ENCODE measurements at places on chromosomes 5 and 9.

- no peak for DNase-seq
These were observed 53.4 kb upstream of the ALDH1B1 start for GRCh38 chr9:38339087-38339486.

DNA sequence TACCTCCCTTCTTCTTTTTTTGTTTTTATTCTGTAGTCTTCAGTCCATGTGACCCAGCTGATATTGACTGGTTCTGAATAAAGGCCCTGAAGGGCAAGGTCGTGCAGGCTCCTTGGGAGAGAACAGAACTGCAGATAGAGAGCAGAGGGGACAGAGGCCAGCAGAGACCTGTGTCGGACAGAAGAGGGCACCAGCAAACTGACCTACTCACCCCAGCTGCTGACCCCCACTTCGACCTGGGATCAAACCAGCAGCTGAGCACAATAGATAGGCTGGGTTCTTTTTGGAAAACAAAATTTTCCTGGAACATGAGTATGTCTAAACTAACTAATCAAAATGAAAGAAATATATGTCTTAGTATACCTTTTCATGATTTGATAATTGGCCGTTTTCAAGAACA is 695.1 kb downstream of the NR2F1-AS1 start:
- DNase-seq = peak; percentile 82

GRCh38 chr9:134283111-134283515 is 43.1 kb upstream of the RXRA start:
- no peak for DNase-seq

DNA sequence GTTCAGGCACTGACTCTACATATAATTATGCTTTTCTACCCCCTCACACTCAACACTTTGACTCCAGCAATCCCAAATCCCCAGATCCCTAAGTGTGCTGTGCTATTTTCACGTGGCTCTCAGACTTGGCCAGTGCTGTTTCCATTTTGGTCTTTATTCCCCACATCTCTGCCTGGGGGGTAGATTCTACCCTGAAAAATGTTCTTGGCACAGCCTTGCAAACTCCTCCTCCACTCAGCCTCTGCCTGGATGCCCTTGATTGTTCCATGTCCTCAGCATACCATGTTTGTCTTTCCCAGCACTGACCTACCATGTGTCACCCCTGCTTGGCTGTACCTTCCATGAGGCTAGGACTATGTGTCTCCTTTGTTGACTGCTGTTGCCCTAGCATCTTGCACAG is 43.0 kb downstream of the FXN start:
- DNase-seq = no peak

DNA sequence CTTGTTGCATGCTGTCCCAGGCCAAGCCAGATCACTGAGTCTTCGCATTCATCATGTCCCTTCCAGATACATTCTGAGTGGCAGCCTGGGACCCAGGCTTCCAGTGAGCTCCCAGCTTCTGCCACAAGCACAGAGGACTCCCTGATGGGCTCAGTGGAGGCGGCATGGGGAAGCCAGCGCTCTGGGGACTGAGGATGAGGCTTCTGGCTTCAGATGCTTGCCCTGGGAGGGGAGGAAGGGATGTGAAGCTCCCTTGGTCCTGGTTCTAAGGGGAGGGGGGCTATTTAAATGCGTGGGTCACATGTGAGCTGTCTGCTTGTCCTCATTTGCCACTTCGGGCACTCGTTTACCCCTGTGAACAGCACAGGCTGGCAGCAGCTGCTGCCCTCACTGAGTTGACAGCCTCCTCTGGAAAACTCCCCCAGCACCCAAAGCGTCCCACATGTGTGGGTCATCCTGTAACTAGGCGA is 174.0 kb downstream of the NR3C1 start:
- DNase-seq = peak; percentile 58

DNA sequence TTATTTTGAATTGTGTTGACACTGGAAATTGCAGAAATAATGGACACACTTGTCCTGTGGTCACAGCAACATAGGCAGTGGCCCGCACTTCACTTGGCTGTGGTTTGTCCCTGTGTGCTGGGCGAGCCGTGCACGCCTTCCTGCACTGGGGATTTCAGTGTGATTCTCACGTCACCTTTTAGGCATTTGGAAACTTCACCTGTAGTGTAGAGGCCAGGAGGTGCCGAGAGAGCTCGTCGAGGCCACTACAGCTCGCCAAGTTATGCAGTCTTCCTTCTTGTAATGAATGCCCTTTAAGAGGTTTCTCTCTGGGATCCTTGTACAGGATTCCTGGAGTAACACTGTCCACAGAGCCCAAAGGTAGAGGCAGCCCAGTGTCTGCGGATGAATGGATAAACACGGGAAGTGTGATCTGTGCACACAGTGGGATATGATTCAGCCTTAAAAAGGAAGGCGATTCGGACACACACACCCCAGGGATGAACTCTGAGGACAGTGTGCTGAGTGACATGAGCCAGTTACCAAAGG is 14.7 kb downstream of the TRAF2 start:
- no peak for DNase-seq

- DNase-seq = no peak
These were observed 11.5 kb downstream of the NACC2 start for GRCh38 chr9:136083558-136084062.

DNA sequence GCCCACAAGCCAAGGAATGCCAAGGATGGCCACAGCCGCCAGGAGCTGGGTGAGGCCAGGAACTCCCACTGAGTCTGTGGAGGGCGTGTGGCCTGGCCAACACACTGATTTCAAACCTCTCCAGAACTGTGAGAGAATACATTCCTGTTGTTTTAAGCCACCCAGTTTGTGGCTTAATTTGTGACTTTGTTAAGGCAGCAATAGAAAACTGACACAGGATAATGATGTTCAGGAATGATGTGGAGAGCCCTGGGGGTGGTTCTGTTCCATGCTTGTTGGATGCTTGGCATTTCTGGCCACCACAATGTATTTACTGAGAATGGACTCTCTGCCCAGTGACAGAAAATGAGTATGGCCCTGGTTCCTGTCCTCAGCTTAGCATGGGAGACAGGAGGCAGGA is 82.8 kb downstream of the DAP start:
- DNase-seq = no peak

DNA sequence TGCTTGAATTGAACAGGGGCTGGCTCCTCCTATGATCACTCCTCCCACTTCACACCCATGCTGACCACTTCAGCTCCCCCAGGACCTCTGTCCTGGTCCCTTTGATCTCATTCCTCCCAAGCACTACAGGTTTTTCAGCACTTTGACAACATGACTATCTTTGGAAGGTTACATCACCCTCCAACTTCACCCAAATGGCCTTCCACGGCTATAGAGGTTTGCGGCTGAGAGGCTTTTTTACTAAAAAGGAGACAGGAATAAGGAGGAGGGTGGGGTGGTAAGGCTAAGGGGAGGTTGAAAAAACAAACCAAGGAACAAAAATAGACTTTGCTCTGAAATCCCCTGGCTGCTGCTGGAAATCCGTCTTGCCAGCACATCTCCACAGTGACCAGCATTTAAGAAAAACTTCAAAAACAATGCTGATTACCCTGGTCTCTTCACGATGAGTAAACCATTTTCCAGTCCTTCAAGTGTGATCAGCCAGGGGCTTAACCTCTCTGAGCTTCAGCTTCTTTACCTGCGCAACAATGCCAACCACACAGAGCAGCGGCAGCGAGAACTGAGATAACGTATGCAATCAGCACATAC is 102.7 kb downstream of the DPYSL3 start:
- DNase-seq = no peak

DNA sequence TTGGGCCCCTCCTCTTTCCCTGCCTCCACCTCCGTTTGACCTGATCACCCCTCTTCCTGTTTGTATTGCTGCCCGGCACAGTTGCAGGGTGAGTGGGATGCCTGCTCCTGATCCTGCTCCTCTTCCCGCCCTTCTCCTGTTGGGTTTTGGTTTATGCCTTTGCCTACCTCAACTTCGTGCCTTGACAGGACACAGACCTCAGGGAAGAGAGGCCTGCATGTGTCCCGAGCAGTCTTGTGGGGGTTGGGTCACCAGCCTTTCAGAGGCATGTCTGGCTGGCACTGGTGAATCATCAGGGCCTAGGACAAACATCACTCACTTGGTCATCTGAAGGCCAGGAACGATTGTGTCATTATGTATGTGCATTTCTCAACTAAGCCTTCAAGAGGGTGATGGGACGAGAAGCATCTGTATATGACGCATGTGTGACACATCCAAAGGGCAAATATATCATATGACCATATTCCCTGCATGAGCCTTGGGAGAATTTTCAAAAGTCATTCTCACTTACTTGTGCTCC is 56.9 kb downstream of the NPR3 start:
- no peak for DNase-seq

DNA sequence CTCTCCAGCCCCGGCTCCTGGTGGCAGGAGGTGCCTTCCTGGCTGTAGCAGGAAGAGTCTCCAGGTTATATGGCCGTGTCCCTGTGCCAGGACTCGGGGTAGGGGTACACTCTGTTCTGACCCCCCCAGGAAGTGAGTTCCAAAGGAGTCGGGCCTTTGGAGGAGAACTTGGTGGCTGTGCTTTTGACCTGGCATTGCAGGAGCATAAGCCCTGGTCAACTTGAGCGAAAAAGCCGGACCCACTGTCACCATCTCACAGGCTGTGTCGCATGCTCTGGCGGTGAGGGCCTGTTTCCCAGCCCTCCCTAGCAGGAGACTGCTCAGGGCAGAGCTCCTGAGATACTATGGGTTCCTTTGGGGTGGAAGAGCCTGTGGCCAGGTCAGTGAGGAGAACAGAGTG is 36.0 kb downstream of the GADD45G start:
- DNase-seq = no peak

DNA sequence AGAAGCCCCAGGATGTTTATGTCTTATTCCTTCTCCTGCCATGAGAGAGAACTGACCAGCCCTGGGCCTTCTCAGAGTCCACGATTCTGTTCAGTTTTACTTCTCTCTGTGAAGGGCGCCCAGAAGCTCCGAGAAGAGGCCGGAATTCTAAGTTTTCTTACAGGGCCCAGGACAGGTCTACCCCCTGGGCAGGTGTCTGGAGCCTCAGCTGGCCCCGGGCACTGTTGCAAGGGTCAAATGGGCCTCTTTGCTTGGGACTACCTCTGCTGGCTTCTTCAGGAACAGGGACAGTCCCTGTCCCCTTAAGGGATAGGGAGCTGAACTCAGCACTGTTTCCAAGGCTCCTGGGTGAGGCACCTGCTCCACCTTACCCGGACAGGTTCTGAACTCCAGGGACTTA is 55.0 kb downstream of the RASGEF1C start:
- no peak for DNase-seq
